Stimulated activated CD8-positive, alpha-beta memory T cell treated with anti-CD3 and anti-CD28 coated beads, Interleukin-7, amount 100 ng/mL, for 1 hour (primary cell): ENCODE measurements at places on chromosomes 12 and 14.

DNA sequence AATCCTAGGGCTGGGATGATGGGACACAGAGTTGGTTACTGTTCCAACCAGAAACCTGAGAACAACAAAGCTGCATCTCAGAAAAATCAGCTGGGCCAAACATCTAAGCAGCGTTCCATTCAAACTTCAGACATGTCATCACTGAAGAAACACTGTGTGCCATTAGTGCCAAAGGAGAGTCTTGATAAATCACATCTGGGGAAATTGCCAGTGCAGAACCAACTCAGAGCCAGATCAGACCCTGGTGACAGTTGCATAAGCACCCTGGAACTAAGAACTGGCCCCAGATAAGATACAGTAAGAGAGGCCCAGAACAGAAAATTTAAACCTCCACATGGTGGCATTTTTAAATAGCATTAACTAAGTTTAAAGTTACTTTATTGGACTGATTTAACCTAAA is 482.8 kb downstream of the PRKD1 start:
- DNase-seq: no peak

DNA sequence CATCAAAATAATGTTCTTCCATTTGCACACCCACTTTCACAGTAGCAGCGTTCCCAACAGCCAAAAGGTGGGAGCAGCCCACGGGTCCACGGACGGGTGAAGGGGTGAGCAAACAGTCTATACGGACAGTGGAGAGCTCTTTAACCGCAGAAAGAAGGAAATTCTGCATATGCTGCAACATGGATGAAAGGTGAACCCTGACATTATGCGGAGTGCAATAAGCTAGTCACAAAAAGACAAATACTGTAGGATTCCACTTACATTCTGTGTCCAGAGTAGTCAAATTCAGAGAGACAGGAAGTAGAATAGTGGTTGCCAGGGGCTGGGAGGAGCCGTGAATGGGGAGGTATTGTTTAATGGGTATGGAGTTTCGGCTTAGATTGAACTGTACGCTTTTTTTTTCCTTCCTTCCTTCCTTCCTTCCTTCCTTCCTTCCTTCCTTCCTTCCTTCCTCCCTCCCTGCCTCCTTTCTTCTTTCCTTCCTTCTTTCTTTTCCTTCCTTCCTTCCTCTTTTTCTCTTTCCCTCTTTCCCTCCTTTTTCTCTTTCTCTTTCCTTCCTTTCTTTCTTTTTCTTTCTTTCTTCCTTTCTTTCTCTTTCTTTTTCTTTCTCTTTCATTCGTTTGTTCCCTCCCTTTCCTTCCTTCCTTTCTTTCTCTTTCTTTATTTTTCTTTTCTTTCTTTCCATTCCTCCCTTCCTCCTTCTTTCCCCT is 15.8 kb upstream of the ANKRD9 start:
- no peak for DNase-seq

- DNase-seq: no peak
Observed at GRCh38 chr14:54085232-54085761, 128.7 kb upstream of the BMP4 start.

DNA sequence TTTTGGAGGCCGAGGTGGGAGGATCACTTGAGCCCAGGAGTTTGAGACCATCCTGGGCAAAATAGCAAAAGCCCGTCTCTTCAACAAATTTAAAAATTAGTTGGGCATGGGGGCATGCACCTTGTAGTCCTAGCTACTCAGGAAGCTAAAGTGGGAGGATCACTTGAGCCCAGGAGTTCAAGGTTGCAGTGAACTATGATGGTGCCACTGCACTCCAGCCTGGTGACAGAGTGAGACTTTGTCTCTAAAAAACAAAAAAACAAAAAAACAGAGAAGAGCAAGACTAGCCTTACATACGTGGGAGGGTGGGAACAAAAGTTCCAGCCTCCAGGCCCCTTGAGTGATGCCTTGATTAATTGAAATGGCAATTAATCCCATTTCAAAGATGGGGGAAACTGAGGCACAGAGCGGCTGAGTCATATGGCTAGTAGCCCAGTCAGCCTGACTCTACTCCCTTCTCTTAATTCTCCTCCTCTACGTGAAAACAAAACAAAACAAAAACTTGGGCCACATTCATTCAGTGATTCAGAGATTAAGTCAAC is 3.3 kb upstream of the FAM222A start:
- DNase-seq: no peak

GRCh38 chr12:47346251-47347019 is 266.7 kb upstream of the AMIGO2 start:
- no peak for DNase-seq

DNA sequence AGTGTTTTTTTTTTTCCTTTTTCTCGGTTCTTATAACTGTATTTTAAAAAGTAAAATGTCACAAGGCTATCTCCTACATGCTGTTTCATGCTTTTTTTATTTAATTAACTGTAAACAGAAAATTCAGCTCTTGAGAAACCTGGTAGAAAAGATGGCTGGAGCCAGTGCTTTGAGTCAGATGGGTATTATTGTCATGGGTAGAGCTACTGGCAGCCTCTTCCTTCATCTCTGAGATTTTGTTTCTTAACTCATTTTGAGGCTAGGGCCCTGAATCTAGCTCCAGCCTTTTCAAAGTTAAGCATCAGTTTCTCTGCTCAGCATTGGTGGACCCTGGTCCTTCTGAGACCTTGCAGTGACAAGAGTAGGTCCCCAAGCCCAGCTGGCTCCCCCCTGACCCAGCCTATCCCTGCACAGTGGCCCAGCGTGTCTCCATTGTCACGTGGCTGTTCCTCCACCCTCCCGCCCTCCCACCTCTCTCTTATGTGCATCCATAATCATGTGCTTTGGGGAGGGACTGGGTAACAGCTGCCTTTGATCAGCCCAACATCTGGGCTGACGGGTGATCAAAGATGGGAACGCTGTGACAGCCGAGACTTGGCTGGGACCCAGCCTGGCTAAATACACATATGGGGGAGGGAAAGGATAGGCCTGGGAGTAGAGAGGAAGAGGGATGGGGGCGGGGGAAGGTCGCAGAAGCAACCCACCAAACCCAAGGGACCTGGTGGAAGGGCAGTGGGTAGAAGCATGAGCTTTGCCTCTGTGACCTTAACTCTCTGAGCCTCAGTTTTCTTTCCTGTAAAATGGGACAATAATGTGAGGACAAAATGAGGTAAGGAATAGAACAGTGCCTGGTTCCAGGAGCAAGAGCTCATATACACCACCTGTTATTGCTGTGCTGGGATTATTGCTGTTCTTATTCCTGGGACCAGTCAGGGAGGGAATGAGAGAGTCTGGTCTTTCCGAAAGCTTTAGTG is 24.4 kb upstream of the RBM19 start:
- no peak for DNase-seq

DNA sequence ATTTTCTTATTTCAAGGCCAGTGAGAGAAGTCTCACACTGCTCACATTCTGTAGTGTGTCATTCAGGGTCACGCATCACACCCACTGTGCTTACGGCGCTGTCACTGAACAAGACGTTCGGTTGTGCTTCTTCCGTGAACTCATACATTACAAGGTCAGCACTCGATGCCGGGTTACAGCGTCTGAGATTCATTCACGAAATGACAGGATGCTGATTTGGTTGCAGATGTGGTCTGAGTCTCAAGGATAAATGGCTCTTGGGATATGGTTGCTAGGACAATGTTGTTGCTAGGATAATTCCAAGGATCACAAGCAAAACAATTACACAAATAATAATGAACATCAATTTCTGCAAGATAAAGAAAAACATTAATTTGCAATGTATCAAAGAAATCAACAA is 47.4 kb downstream of the STX2 start:
- no peak for DNase-seq

DNA sequence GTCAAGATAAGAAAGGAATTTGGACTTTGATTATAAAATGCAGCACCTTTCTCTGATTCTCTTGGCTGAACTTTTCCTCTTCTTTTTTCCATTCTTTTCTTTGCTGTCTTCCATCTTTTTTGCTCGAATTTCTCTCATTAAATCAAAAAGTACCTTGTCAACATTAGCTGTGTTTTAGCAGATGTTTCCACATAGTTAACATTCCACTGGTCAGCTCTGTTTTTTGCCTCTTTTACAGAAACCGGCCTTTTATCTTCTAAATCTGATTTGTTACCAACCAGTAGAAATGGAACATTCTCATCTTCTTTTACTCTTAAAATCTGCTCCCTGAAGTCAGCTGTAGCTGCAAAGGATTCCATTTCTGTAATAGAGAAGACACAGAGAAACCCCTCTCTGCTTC is 71.1 kb upstream of the SYT1 start:
- no peak for DNase-seq

DNA sequence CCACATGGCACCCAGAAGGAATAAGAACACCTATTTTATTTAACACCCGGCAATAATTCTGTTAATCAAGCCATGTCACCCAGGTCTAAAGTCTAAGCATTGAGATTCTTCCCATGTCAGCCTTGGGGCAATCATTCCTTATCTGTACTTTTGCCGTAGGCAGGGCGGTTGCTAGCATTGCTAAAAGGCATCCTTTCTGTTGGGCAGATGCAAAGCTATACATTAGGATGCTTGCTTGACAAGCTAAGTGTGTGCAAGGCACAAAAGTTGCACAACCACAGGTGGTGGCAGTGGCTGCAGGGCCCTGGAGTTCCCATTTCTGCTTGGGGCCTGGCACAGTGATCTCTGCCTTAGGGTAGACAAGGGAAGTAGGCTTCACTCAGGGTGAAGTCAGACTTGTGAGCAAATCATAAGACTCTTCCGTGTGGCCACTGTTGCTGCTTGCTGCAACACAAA is 12.5 kb upstream of the GALNT6 start:
- no peak for DNase-seq

GRCh38 chr14:64601571-64601970 is 51.8 kb downstream of the PPP1R36 start:
- no peak for DNase-seq

- DNase-seq: no peak
Observed at GRCh38 chr12:47433876-47434275, 272.0 kb downstream of the RPAP3 start.

GRCh38 chr14:70097576-70098249 is 91.0 kb downstream of the SLC8A3 start:
- no peak for DNase-seq

DNA sequence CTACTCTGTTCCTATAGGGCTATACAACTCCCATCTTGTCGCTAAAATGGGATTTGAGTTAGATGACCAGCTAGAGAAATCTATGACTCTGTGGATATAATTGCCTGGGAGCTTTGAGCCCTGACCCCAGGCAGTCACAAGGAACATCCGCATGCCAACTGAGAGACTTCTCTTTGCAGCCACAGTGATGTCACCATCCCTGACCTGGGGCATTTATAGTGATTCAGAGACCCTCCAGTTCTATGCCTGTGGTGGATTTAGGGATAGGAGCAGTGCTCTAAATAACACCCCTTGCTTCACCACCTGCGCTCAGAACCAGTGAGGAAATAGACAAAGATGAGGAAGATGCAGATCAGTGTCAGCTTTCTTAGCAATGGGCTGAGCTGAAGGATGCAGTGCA is 86.2 kb downstream of the RIN3 start:
- DNase-seq: no peak

DNA sequence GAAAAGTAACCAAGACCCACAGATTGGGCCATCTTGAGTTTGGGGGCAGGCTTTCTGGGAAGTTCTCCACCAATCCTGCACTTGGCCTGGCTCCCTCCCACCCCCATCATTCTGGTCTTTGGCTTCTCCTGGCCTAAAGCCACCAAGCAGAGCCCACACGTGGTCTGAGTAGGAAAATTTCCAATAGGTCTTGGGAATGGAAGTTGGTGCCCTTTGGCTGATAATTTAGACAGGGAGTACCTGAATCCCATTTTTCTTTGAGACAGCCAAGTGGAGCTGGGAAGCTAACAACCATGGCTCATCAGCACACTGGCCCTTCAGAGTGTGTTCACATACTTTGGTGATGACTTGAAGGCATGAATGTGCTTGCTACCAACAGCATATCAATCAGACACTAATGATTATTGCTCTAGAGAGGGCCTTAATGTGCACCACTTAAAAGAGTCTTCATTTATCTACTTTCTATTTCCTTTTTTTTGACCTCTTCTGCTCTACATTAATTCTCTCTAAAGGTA is 156.0 kb downstream of the EGLN3 start:
- DNase-seq: no peak

- no peak for DNase-seq
Observed at GRCh38 chr12:56955631-56956256, 1.7 kb downstream of the RDH16 start.

DNA sequence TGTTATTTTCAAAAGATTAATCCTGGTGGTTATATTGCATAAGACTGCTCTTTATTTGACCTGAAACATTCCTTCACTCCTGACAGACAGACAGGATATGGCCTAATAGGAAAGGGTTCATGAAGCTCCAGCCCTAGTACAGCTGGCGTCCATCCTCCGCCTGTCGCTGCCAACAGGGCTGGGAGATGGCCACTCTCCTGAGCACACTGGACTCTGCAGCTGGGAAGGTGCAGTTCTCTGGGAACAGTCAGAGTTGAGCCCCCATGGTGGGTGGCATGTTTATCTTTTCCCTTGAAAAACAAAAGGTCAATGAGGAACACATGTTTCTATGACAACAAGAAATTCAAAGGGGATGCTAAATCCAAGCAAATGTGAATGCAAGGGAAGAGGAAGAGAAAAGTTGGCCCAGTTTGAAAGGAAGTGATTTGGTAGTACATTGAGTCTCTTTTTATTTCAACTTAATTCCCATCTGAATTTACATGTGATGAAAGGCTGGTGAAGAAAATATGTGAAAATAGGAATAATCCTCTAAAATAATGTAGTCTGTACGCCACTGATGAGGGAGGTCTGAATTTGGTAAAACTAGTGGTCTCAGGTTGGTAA is 89.9 kb upstream of the DCN start:
- DNase-seq: no peak

- DNase-seq: no peak
Observed at GRCh38 chr12:21337453-21337852, 2.7 kb upstream of the SLCO1A2 start.

- no peak for DNase-seq
Observed at GRCh38 chr12:89384807-89385206, 32.5 kb upstream of the DUSP6 start.

DNA sequence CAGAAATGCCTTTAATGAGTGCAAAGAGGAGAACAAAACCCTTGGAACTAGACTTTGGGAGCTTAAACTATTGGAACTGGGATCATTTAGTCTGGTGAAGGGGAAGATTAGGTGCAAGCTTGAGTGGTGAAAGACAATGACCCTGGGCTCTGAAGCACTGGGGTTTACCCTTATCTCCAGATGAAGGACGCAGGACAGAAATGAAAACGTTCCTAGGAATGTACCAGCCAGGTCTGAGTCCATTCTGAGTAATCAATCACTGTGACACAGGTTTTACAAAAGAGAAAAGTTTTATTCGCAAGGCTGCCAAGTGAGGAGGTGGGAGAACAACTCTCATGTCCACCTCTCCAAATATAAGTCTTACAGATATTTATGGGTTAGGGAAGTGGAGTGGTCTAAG is 249.1 kb downstream of the LRIG3 start:
- no peak for DNase-seq

DNA sequence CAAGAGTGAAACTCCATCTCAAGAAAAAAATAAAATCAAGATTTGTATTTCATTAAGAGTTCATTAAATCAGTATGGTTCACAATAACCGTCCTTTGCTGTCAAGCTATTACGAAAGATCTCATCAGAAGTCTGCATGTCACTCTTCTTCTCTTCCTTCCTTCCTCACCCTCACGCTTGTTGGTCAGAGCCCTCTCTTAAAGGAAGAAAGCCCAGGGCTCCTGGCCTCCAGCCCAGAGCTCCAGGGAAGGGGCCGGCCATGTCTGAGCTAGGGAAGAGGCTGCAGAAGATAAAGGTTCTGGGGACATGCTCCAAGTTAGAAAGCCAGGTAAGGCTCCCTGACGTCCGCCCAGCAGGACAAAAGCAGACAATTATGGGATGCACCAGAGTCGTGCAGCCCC is 43.1 kb upstream of the DLK1 start:
- DNase-seq: no peak
